ENCODE measurements at places on chromosomes 12 and 14.
A peak's percentile ranks its signal among the peaks of the same experiment; 100 is the strongest.

GRCh38 chr12:53465679-53466078, 13.8 kb downstream of the PCBP2 start:
- DNase-seq = no peak

DNA sequence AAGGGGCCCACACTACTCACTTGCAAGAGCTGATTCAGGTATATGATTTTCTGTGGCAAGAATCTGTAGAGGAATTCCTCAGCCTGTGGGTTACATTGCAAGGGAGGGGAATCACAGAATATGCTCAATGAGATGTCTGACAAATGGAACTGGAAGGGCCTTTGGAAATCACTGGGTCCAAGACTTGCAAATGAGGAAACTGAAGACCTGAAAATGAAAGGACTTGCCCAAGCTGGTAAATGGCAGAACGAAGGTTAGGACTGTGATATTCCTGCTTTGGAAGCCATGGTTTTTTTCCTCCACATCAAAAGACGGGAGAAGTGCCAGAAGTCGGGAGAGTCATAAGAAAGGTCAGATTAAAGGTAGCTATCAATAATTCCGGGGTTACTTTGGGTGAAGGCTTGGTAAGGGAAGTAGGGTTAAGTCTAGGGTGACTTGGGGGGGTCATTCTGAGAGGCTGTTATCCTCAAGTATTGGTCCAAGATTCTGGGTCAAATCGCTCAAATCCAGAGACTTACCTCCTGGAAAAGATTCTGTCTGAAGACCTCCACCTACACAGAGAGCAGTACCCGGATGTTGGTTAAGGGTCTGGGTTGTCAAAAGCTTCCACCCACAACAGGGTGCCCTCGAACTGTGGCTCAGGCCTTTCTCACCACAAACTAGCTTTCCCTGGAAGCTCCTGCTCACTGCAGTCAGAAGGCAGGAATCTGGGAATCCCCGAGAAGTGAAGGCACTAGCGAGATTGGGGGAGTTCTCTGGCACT, 539 bp downstream of the PSME2 start:
- DNase-seq = no peak

GRCh38 chr14:45222485-45223262, 30.3 kb downstream of the MIS18BP1 start:
- no peak for DNase-seq

GRCh38 chr12:24840046-24840800, 108.7 kb downstream of the BCAT1 start:
- DNase-seq = peak; percentile 47

DNA sequence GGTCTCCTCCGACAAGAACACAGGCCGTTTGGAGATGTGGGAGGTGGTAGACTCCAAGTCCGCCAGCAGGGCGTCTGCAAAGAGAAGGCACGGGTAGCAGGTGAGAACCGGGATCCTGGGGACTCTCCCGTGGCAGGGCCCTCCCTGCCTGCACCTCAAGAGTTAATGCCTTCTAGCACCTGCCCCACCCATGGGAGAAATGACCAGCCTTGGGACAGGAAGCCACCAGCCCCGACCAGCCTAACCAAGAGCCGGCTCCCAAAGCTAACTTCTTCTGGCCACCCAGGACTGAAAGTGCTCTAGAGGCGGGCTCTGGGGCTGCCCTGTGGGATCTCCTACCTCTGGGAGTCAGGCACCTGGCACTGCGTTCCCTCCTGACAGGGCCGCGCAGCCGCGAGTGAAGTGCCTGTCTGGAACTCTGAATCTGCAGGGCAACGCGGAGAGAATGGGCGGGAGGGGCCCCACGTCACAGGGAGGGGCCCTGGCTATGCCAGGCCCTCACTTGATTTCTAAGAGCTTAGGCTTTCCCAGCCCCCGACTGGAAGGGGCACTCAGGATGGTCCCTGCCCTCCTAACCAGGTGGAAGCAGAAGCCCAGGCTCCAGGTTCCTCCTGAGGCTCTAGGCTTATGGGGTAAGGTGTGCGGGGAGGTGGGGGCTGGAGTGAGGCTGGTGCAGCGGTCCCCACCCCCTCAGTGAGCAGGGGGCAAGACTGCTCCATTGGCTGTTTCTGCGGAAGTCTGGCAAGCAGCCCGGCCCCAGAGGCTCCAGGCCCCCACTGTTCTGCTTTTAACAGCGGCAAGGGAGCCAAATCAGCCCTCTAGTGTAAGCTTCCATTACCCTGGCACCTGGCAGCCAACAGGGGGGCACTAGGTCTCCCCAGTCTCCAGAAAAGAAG, 23.6 kb upstream of the RPLP0 start:
- no peak for DNase-seq

DNA sequence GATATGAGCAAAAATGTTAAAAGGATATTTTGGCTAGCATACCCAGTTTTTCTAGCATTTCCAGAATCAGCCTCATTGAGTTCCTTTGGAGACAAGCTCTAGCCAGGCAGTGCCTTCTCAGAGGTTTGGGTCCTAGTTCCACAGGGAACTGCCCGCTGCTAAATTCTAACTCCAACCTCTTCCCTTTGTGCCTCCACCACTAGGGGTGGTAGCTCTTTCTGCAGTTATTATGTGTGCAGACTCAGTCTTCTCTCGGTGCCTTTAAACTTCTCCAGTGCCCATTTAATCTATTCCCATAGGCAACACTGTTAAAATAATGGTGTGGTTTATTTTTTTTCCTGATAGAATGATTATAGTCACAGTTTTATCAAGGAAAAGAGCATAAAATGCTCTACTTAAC, 21.5 kb upstream of the SLC25A3 start:
- no peak for DNase-seq

GRCh38 chr14:73829526-73830431, 21.9 kb upstream of the PTGR2 start:
- peak; percentile 78 for DNase-seq

DNA sequence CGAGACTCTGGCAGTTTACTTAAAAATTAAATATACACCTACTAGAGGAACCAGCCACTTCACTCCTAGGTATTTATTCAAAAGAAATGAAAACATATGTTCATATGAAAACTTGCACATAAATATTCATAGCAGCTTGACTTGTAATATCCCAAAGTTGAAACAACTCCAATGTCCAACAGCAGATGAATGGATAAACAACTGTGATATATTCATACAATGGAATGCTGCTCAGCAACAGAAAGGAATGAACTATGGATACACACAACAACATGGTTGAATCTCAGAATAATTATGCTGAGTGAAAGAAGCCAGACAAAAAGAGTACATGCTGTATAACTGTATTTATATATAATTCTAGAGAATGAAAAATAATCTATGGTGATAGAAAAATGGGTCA, 53.4 kb upstream of the DACT1 start:
- no peak for DNase-seq

DNA sequence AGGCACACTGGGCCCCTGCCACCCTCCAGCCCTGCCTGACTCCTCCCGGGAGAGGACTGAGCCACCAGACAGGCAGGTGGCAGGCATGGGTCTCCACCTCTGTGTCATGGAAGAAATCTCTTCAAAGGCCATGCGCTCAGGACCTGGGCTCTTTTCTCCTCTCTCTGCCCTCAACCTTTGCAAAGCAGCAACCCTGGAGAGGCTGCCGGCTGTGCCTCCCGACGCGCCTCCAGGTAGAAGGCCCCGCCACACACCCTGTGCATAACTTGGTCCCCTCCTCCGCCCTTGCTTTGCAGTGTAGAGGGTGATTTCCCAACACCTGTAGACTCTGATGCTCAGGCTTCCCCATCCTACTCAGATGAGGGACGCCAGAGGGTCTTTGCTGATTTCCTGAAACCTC, 28.2 kb upstream of the TMEM179 start:
- DNase-seq = no peak

DNA sequence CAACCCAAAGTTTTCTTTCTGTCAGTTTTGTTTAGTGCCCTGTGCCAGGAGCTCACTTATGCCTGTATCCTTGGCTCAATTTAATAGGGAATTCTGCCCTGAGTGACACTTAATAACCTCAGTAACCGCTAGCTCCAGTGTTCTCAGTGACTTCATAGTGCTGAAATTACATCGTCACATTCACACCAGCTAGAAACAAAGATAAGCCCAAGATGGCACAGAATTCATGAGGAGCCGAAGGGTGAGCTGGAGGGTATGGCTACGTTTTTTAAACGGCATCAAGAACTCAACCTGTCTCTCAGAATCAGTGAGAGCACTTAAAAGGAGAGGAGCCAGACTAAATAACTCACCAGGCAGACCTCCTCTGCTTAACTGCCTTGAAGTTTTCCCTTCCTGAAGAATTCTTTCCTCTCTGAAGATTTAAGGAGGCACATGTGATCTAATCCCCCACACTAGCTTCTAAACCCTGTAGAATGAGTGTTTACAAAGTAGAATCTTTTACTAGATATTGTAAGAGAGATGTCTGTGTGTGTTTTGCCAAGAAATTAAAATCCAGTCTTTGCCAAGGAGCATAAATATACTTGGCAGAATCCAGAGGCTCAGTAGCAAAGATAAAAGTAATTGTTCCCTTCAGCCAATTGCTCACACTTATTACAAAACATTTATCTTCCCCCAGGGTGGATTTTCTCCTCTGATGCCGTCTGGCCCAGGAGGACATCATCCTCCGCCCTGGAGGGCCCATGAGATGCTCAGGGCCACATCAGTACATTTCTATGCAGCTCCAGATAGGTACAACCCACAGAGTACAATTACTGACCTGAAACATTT, 37.3 kb downstream of the PTGER2 start:
- no peak for DNase-seq

- DNase-seq = no peak
Measured at GRCh38 chr14:68112442-68112841, 292.9 kb downstream of the RAD51B start.

GRCh38 chr14:93941293-93941910, 14.3 kb downstream of the FAM181A start:
- DNase-seq = no peak

DNA sequence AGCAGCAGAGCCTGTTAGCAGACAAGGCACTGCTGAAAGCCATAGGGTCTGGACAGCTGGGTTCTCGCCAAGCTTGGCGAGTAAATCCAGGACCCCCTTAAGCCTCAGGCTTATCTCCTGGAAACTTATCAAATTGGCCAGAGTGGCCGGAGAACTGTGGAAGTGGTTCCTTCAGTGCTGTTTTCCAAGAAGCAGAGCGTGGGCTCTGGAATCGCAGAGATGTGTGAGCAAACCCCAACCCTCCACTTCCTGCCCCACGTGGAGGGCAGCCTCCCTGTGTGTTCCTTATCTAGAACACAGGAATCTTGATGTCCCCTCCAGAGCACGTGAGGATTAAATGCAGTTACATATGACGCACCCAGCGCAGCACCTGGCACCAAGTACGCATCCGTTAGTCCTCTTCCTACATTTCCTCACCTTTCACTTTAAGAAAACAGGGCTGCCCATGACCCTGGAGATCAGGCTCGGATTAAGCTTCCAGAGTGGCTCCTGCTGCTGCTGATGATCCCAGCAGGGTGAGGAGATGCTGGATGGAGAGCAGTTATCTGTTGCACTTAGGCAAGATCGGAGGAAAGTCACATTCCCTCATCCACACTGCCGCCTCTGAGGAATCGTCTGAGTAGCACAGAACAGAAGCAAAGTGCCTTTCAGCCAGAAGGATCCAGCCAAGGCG, 35.0 kb downstream of the MMAB start:
- no peak for DNase-seq

GRCh38 chr14:53378142-53378541, 225.0 kb upstream of the DDHD1 start:
- DNase-seq = no peak

- DNase-seq = no peak
Measured at GRCh38 chr14:36844443-36845195, 183.0 kb downstream of the PAX9 start.

DNA sequence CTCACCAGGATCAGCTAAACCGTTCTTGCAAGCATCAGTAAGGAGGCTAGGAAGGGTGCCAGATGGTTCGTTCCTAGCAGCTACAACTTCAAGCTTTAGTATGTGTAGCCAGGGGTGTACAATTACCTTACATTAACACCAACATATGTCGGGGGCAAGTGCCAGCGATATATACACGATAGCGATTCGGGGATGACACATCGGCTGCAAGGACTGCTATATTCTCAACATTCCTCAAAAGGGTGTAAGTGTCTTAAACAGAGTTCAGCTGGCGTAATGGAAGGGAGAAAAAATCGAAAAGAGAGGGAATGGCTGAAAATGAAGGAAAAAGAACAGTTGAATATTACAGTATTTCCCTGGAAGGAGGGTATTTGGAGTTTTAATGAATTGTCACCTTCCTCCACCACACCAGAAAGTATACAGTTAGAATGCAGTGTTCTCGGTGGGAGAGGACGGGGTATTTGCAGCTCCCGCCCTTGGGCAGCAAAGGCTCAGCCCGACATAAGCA, 545 bp downstream of the LIMA1 start:
- no peak for DNase-seq

DNA sequence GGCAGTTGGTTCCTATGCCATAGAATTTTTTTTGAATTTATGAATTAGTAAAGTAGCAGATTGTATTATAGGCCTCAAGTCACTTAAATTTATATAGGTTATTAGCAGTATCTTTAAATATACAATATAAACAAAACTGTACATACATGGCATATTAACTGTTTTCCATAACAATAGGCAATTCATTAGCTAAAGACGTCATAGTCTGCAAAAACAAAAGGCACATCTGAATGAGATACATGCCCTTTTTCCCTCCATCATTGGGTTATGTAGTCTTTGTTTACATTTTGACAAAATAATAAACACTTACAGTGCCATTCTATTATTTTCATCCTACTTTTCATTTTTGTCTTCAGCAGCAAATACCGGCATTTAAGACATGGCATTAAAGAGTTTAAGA, 1.1 kb upstream of the VCPKMT start:
- DNase-seq = no peak

DNA sequence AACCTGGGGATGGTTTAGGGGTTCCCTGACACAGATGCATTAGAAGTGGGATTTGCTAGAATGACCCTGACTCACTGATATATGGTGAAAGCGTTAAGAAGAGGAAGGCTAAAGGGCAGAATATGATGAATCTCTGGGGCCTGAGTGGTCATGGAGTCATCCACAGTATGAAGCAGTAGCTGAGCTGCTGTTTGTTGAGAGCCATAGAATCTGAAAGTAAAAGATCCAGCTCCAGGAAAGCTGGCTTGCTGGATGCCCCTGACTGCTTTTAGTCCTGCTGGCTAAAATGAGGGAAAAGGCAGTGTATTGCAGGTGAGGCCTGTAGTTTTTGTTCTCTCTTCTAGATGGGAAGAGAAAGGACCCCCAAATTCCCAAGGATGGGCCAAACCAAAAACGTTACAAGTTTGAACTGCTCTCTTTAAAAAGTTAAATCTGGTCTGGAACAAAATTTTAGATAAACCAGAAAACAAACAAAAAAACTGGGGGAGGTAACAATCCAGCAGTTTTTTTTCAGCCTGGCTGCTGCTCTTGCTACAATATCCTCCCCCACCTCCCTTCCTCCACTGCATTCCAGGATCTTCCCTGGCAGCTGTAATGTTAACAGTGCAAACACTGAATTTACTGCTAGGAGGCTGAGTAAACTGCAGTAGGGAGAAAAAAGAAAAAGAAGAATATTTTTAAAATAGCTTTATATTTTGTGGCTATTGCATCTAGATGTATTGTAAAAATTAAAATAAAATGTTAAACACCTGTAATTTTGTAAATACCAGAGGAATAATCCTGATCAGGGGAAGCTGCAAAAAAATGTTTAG, 16.5 kb downstream of the SEL1L start:
- no peak for DNase-seq

All from activated CD4-positive, alpha-beta memory T cell treated with anti-CD3 and anti-CD28 coated beads for 36 hours (primary cell).